Brain microvascular endothelial cell (primary cell): ENCODE measurements at places on chromosomes 6 and 20.

GRCh38 chr6:64252256-64252655 is 616.7 kb downstream of the PHF3 start:
- no peak for DNase-seq

DNA sequence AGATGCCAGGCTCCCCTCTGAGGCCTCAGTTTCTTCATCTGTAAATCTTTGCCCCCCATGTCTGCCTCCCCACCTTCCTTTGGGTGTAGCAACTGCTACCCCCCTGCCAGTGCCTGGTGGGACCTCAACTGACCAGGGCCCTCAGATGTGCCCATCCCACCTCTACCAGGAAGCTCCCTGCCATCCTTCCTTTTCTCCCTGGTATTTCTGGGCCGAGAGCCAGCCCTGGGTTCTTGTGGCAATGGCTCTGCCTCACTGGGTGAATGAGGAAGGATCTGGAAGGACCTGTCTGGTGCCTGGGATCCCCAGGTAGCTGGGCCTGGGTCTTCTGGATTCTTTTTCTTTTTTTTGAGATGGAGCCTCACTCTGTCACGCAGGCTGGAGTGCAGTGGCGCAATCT is 141.1 kb upstream of the RNF24 start:
- no peak for DNase-seq

DNA sequence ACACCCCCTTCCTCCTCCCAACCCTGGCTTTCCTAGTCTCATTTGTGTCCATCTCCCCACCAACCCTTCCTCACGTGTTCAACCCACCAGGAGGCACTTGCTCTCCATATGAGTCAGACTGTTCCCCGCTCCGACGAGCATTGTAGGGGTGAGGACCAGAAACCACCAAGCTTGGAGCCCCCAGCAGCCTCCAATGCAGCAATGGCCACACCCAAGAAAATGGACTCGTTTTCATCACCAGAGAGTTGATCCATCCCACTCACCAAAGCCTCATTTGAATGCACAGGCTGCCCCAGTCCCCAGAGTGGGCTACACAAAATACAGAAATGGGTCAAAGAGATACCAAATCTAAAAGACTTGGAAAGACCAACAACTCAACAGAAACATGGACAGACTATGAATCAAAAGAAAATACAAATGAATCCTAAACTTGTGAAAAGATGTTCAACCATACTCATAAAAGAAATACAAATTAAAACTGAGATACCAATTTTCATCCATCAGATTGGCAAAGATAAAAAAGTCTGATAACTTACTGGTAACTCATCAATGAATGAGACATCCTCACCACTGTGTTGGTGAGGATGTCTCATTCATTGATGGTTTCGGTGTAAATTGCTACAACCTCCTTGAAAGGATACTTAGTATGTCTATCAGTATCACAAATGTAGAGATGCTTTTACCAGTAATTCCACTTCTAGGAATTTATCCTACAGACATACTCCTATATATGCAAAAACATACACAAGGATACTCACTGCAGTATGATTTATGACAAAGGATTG is 68.1 kb downstream of the TRERF1 start:
- no peak for DNase-seq

- DNase-seq: peak; percentile 24
These were observed 3.3 kb downstream of the ADGRB3 start for GRCh38 chr6:68638230-68638900.

GRCh38 chr6:84227044-84227433 is 404 bp downstream of the CEP162 start:
- no peak for DNase-seq

GRCh38 chr20:36173451-36173933 is 19.0 kb downstream of the EPB41L1 start:
- peak; percentile 10 for DNase-seq

DNA sequence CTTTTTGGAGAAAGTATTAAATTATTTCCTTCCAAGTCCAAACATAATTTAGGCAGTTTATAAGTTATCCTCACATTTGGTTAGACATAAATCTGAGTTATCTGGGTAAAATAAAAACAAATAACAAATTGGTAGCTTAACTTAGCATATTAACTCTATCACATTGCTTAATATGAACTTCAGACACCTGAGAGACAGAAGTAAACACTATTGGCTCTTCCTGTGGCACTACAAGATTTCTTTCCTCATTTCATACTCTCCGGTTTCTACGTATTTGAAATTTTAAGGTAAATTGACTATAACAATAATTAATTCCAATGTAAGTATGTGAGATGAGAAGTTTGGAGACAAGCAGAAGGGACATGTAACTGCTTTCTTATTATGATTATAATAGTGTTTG is 106.8 kb downstream of the TRMT11 start:
- no peak for DNase-seq

GRCh38 chr6:41345901-41346300 is 10.5 kb downstream of the NCR2 start:
- DNase-seq: no peak

DNA sequence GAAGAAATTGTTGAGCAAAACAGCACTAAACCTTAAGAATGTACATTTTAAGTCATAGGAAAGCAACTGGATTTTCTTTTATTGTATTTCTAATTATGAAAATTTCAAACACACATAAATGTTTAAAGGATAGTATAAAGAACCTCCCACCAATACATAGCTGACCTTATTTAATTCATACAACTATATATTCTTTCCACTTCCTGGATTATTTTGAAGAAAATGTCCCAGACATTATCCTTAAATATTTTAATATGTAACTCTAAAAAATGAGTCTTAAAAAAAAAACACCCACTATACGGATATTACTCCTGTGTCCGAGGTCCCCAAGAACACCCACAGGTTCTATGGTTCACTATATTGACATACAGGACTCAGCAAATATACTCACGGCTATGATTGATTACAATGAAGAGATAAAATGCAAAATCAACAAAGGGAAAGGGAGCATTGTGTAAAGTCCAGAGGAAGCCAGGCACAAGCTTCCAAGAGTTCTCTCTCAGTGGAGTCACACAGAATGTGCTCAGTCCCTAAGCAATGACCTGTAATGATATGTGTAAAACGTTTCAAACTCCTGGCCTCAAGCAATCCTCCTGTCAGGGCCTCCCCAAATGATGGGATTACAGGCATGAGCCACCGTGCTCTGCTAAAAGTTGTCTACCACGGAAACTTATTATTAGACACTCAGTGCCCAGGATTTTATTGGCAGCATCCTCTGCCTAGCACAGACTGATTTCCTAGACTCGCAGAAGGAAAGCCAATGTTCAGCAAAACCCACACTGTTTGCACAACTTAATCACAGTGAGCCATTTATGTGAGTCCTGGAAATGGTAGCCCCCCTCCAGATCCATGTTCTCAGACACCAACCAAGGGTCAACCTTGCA is 23.2 kb downstream of the GLYATL3 start:
- no peak for DNase-seq

DNA sequence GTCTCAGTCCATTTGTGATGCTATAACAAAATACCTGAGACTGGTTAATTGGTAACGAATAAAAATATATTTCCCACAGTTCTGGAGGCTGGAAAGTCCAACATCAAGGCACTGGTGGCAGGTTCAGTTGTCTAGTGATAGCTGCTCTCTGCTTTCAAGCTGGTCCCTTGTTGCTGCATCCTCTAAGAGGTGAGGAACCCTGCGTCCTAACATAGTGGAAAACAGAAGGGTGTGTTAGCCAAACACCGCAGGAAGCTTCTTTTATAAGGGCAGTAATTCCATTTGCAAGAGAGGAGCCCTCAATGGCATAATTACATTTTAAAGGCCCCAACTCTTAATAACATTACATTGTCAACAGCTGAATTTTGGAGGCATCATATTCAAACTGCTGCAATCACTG is 372.7 kb downstream of the ADGRB3 start:
- no peak for DNase-seq
